ENCODE measurements at places on chromosomes 5 and 9.

GRCh38 chr5:138901716-138902115 is 26.6 kb upstream of the LRRTM2 start:
- no peak for DNase-seq

- no peak for DNase-seq
Measured at GRCh38 chr5:367358-368130, 46.0 kb downstream of the AHRR start.

- DNase-seq, result peak; percentile 34
Measured at GRCh38 chr5:157994906-157995519, 136.1 kb upstream of the CLINT1 start.

- no peak for DNase-seq
Measured at GRCh38 chr5:77851176-77852067, 75.3 kb upstream of the TBCA start.

GRCh38 chr9:86892576-86892975 is 54.7 kb downstream of the GAS1 start:
- DNase-seq, result no peak

- DNase-seq, result no peak
Measured at GRCh38 chr5:140240987-140241706, 61.8 kb downstream of the PFDN1 start.

- DNase-seq, result no peak
Measured at GRCh38 chr5:107241841-107242240, 428.9 kb downstream of the EFNA5 start.

- no peak for DNase-seq
Measured at GRCh38 chr5:58503390-58504046, 12.3 kb downstream of the GAPT start.

GRCh38 chr5:170785416-170785815 is 1.9 kb downstream of the GABRP start:
- DNase-seq, result no peak

DNA sequence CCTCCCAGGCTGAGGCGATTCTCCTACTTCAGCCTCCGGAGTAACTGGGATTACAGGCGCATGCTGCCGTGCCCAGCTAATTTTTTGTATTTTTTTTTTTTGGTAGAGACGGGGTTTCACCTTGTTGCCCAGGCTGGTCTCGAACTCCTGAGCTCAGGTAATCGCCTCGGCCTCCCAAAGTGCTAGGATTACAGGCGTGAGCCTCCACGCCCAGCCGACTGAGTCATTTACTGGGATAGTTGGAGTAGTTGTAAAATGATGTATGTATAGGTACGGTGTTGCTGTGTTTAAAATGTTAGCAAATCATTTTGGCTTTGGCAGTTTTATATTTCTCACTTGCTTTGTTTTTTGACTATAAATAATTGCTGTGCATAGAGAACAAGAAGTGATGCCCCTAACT is 209.4 kb downstream of the ADAMTSL1 start:
- DNase-seq, result no peak

GRCh38 chr9:69580582-69581214 is 91.5 kb downstream of the APBA1 start:
- no peak for DNase-seq

GRCh38 chr5:163434401-163434866 is 3.0 kb upstream of the CCNG1 start:
- peak; percentile 12 for DNase-seq

- DNase-seq, result peak; percentile 6
Measured at GRCh38 chr9:88387552-88388202, 567 bp upstream of the SPIN1 start.

- no peak for DNase-seq
Measured at GRCh38 chr5:7886849-7887475, 18.0 kb downstream of the MTRR start.

- no peak for DNase-seq
Measured at GRCh38 chr5:6843821-6844220, 130.6 kb downstream of the TENT4A start.

- no peak for DNase-seq
Measured at GRCh38 chr5:120320626-120321025, 143.5 kb upstream of the PRR16 start.

GRCh38 chr5:154940375-154940771 is 500 bp upstream of the MRPL22 start:
- no peak for DNase-seq

- no peak for DNase-seq
Measured at GRCh38 chr9:15642369-15642962, 89.6 kb downstream of the CCDC171 start.

DNA sequence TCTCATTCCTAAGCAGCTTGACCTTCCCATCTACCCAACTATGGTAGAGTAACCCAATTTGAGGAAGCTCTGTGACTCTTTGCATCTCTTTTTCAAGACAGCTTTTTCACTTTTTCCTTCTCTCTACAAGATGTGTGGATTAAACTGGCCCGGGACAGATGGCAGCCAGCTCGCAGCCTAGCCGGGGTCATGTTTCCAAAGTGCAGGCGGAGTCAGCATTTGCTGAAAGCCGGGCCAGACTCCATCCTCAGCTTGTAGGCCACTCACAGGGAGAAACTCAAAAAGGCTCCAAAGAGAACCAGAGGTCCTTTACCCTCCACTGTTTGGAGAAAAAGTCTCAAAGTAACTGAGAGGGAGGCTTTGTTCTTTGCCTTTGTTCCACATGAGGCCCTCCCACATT is 286.8 kb upstream of the PANK3 start:
- DNase-seq, result no peak

GRCh38 chr5:132417889-132418485 is 48.5 kb downstream of the SLC22A5 start:
- no peak for DNase-seq

- no peak for DNase-seq
Measured at GRCh38 chr5:39616131-39616530, 191.4 kb upstream of the DAB2 start.

GRCh38 chr5:151413800-151414199 is 33.6 kb upstream of the SLC36A1 start:
- DNase-seq, result no peak

DNA sequence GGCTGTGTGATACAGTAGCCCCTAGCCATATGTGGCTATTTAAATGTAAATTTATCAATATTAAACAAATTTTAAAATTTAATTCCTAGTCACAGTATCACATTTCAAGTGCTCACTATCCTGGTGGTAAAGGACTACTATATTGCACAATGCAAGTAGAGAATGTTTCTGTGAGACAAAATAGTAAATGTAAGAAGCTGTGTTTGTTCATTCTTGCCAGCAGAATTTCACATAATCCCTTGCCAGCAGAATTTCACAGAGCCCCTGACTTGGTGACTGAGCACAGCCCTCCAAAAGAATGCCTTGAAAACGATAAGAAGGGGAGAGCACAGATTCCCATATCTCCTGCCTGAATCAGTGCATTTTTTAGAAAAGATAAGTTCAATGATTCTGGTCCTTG is 75.9 kb upstream of the SELENOP start:
- DNase-seq, result no peak

GRCh38 chr9:95138474-95138873 is 179.0 kb downstream of the FANCC start:
- DNase-seq, result no peak

DNA sequence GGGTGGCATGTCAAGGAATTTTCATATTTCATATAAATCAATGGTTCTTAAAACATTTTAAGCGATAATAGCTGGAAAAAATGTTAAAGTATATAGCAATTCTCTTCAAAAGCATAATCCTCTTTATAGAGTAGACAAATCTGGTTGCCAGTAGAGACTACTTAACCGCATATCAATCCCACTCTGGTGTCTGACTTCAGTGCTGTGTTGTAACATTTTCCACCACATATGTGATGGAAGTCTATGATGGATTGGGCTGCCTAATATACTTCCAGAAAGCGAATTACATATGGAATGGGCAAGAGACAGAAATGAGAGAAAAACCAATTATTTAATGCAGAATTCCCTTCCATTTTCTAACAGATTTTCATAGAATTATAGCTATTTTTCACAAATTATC is 54.3 kb downstream of the FBN2 start:
- DNase-seq, result no peak

DNA sequence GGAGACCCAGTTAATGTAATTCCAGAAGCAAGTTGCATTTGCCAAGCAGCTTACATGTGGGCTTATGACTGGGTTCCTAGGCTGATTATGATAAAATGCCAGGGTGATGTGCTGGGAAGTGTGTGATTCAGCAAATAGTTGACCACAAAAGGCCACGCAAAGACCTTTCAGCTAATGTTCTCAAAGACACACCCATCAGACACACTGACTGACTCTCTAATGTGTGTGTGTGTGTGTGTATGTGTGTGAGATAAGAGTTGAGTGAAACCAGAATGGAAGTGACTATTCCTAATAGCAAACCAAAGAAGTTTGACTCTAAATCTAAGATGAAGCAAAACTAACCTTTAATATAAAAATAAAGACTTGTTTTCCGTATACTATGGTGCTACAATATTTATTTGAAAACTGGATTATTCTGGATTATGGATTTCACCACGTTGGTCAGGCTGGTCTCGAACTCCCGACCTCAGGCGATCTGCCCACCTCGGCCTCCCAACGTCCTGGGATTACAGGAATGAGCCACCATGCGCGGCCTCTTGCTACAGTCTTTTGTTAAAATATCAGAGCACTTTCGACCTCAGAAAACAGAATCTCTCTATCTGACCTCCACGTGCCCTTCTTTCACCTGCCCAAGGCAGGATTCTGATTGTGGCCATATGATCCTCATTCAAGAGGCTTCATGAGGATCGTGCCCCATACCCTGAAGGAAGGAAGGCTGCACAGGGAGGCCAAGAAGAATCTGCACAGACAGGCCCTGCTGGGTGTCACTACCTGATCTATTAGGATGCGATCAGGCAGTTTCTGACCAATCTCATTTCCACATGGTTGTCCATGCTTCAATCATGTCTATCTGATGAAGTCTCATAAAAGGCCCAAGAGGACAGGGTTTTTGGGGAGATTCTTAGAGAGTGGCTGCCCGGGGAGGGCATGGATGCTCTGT is 75.6 kb downstream of the USP20 start:
- DNase-seq, result no peak

GRCh38 chr5:155598552-155598951 is 585.0 kb downstream of the KIF4B start:
- DNase-seq, result no peak

GRCh38 chr5:73296772-73297171 is 123.8 kb downstream of the TMEM174 start:
- DNase-seq, result no peak

GRCh38 chr5:27308153-27308552 is 269.8 kb upstream of the CDH9 start:
- DNase-seq, result no peak

GRCh38 chr5:75526070-75526469 is 14.4 kb downstream of the POLK start:
- no peak for DNase-seq

DNA sequence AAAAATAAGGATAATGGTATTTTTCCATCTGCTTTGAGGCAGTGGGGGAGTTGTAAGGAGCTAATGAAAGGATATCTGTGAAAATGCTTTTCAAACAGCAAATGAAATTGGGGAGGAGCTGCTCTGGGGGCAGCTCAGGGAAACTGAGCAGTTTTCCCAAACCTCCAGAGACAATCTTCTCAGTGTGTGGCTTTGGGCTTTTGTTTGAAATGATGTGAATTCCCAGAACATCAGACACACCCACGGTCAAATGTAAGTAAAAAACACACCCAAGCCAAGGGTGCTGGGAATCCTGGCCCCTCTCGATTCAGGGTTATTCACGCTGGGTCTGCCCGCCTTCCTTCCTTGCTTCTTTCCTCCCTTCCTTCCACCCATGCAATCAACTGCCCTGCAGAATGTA is 512.6 kb downstream of the BNC2 start:
- no peak for DNase-seq

DNA sequence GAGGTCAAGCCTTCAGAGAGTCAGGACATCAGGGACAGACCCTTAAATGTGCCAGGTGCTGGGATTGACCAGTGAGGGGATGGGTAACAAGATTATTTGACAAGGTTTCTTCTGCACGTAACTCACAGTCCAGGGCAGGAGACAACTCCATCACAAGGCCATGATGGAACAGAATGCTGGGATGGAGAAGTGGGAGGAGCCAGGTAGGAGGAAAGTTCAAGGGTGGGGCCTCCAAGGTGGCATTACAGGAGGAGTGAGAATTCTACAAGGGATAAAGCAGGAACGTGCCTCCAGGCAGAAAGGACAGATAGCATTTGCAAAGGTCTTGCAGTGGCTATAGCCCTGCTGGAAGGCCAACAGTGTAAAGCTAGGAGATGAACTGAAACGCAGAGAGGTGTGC is 102.2 kb downstream of the FGF18 start:
- no peak for DNase-seq

GRCh38 chr9:127700594-127701255 is 6.1 kb upstream of the CFAP157 start:
- DNase-seq, result no peak

DNA sequence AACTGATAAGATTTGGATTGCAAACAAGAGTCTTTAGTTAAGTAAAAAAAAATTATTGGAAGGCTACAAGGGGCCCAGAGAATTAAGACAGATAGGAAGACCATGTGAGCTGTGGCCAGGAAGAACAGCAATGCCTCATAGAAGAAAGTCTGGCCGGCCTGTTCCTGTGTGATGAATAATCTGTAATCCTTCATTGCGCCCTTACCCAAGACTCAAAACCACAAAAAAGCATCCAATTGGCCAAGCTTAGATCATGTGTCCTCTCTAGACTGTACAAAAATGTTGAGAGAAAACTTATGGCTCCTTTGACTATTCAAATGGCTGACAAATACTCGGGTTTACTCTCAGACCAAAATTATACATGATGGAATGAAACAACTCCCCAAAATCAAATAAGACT is 1383.5 kb downstream of the PTPRD start:
- no peak for DNase-seq

DNA sequence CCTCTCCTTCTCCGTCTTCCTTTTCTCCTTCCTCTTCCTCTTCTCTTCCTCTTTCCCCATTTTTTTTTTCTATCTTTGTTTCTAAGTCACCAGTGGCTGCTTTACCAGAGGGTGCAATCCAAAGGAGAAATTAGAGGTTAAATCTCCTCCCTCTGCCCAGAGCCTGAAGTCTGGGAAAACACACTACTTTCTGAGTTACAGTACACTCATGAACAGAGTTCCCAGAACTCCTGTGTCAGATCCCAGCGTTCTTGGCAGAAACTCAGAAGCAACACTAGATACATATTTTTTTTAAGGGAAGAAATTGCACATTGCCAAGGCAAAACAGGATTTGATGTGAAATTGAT is 189.0 kb downstream of the SNCAIP start:
- no peak for DNase-seq

DNA sequence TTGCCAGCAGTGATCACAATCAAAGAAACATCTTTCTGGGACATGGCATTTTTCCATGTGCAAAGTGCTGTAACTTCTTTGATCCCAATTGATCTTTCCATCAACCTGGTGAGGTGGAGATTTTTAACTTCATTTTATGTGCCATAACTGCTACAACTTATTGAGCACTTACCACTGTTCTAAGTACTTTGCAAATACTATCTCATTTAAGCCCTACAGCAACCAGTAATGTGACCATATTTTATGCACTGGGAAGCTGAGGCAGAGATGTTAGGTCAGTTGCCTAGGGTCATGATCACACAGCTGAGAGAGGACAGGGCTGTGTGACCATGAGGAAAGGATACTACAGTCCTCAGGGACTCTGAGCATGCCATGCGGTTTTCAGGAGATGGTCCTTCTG is 17.9 kb upstream of the STRBP start:
- DNase-seq, result no peak

All from stimulated activated CD4-positive, alpha-beta T cell treated with anti-CD3 and anti-CD28 coated beads, Interleukin-12 subunit alpha, Interleukin-12 subunit beta, amount 100 ng/mL, for 4 hours (primary cell).